ENCODE measurements at places on chromosomes 2 and 18. TPM values are rescaled to one million over a fixed set of nuclear protein-coding genes. Genes with fewer than 3 reads are reported as not detected.

- no peak for DNase-seq
Observed at GRCh38 chr2:42575458-42576064, 7.1 kb downstream of the MTA3 start.

DNA sequence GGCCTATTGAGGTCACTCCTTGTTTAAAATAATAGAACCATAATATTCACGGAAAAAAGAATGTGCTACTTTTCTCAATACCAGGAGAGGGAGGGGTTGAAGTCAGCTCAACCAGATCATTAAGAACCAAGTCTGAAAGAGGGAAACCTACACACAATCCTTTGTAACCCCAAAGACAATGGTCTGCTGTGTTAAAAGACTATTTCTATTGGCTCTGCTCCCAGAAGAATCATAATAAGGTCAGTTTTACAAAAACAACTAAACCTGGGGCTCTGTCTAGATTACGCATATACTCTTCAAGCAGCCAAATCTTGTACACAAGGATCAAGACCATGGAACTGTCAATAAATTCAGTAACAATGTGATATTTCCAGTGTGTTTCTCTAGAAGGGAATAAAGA, 177.2 kb upstream of the CRIM1 start:
- no peak for DNase-seq

GRCh38 chr2:17422061-17422460, 96.2 kb downstream of the RAD51AP2 start:
- no peak for DNase-seq

GRCh38 chr18:59577386-59577655, 119.9 kb downstream of the CCBE1 start:
- DNase-seq, result no peak

- no peak for DNase-seq
Observed at GRCh38 chr2:169961911-169962310, 134.7 kb downstream of the UBR3 start.

- DNase-seq, result no peak
Observed at GRCh38 chr2:143501106-143501676, 372.0 kb downstream of the ARHGAP15 start.

- DNase-seq, result peak; percentile 54
Observed at GRCh38 chr18:37270038-37270665, 295.4 kb downstream of the CELF4 start.

GRCh38 chr2:144468823-144469595, 50.9 kb downstream of the ZEB2 start:
- no peak for DNase-seq

- no peak for DNase-seq
Observed at GRCh38 chr2:15782009-15782751, 158.2 kb upstream of the MYCN start.

GRCh38 chr2:128473175-128474035, 154.7 kb upstream of the HS6ST1 start:
- DNase-seq, result no peak

Gene AKAIN1
- not detected for total RNA-seq

Gene CAVIN2
- total RNA-seq, result 52.4 TPM

Gene ANKRD36
- 41.2 TPM for total RNA-seq

Gene ACTR2
- total RNA-seq, result 218 TPM

Gene KCNG2
- not detected for total RNA-seq

Measured in ureter (tissue), 1 donor.